ENCODE measurements at places on chromosomes 6 and 20.

DNA sequence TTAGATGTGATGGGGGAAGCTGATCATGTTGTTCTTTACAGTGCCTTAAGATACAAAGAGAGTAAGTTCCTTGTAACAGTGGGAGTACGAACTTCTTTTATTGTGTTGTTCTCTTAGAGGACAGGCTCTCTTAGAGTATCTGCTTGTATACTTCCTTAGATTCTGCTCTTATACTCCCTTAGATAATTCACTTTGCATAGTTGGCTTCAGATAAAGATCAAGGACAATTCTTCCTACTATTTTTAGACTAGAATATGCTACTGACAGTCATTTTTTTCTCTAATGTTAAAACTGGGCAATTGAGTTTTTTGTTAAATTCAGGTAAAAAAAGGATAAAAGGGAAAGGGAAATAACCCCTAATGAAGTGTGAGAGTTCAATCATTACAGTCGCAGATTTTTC lies 138.7 kb downstream of the MYB start:
- DNase-seq = no peak

GRCh38 chr6:149250951-149251350 lies 66.6 kb upstream of the TAB2 start:
- DNase-seq = no peak

DNA sequence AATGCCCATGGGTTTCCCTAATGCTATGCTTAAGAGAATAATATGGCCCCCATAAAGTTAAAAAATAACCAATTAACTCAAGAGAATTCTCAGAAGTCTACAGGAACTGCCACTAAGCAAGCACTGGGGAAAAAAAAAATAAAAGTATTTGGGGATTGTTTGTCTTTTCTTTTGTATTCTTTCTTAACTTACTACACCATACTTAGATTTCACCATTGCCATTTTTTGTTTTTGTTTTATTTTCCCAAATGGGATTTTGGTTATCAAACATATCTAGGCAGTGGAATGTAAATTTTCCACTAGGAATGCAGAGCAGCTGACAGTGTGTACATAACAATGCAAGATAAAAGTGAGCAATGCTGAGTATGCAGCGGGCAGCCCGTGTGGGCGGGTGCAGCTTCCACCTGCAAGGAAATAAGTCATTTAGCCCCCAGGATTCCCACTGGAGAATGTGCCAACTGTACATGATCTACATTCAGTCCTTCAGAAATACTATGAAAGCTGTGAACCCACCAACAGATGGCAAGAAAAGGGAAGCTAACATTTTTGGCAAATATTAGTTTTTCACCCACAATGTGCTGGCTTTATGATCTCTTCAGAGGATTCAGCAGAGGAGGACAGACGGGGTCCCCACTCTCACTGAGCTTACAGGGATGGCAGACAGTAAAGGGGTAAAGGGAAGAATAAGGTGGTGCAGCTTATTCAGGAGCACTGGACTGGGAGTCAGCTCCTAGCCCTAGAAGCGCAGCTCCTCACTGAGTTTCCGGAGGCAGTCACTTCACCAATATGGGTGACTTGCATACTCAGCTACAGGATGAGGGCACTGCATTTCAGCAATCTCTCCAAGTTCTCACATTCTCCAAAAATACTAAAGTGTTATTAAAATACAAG lies 44.4 kb downstream of the DCDC2 start:
- DNase-seq = no peak

GRCh38 chr6:119610265-119610664 lies 260.7 kb upstream of the MAN1A1 start:
- no peak for DNase-seq

- peak; percentile 30 for DNase-seq
Observed at GRCh38 chr20:32672982-32673851, 524 bp downstream of the C20orf203 start.

DNA sequence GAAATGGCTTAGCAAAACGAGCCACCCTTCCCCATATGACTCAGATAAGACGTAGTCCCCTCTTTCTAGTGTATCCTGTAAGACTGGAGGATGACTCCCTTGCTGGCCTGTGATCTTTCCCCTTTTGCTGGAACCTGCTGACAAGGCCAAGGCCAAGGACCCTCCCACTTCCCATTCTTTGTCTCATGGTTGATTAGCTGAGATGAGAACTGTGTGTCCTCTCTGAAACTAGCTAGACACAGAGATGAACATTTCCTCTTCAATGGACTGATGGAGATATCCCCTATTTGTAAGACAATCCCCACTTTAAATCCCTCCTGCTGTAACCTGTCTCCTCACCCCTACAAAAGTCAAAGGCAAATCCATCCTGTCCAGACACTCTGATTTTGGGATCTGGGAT lies 33.4 kb upstream of the SCRT2 start:
- DNase-seq = no peak

DNA sequence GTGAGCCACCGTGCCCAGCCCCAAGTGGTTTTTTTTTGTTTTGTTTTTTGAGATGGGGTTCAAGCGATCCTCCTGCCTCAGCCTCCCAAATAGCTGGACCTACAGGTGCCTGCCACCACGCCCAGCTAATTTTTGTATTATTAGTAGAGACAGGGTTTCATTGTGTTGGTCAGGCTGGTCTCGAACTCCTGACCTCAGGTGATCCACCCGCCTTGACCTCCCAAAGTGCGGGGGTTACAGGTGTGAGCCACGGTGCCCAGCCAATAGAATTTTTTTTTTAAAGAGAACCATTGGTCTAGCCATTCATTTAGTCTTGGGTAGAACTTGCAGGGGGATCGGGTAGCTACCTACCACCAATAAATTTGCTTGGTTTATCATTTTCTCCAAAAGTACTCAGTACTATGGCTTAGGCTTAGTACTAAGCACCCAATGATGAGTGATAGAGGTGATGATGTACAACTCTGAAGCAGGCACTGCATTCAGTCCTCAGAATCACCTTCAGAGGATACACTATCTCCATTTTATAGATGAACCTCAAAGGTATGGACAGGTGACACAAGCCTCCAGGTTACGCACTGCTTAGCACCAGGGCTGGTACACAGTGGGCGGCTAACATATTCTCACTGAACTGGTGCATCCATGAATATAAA lies 12.9 kb upstream of the C20orf203 start:
- no peak for DNase-seq

- no peak for DNase-seq
Observed at GRCh38 chr6:15408758-15409157, 162.9 kb downstream of the JARID2 start.

DNA sequence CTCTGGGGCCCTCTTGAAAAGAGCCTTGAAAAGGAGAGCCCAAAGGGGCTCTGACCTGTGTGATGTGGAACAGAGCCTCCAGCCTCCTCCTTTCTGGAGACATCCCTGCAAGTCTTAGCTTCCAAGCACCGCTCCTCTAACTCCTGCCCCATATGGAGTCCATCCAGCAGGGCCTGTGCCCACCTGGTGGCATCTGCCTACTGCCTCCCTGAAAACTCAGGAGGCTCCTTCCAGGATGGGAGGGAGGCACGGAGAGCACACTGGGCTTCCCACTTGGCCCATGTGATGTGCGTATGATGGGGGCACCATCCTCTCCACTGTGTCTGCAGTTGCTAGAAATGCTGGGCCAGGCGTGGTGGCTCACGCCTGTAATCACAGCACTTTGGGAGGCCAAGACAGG lies 98.1 kb downstream of the SYNDIG1 start:
- no peak for DNase-seq

DNA sequence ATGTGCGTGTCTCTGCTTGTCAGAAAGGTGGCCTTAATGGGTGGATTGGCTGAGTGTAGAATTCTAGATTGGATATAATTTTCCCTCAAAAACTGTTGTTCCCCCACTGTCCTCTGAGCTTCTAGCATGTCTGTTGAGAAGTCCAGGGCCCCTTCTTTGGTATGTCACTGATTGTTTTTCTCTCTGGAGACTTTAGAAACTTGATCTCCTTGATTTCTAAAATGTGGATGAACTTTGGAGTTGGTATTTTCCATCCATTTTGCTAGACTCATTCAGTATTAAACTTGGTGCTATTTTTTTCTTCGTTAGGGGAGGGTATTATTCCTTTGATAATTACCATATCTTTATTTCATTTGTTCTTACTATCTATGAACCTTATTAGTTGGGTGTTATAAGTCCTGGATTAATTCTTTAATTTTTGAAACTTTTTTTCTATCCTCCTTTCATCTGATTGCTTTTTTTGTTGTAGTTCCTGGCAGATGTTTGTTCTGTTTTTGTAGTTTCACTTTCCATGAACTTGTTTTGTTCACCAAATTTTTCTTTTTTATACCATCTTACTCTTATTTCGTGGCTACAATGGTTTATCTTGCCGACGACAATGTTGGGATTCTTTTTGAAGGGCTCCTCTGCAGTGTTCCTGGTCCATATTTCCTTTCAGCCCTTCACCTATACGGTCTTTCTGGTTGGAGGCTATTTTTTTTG lies 68.4 kb downstream of the ARID1B start:
- no peak for DNase-seq

GRCh38 chr6:122730775-122731386 lies 48.6 kb upstream of the FABP7 start:
- DNase-seq = no peak

DNA sequence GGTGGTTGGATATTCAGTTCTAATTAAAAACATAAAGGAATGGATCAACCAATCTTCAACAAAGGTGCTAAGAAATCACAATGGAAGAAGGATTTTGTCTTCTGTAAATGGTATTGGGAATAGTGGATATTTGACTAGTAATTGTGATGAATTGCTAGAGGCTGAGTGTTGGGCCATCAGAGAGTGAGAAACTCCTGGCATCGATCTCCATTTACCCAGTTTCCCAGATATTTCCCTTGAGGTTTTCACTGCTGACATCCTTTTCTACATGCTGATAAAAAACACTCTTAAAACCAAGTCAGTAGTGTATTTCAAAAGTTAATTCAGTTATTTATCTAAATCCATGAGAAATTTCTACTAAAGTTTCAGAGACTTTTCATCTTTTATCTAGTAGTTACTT lies 40.4 kb upstream of the COL10A1 start:
- DNase-seq = no peak

GRCh38 chr20:2293971-2294370 lies 1.8 kb upstream of the TGM3 start:
- DNase-seq = no peak

DNA sequence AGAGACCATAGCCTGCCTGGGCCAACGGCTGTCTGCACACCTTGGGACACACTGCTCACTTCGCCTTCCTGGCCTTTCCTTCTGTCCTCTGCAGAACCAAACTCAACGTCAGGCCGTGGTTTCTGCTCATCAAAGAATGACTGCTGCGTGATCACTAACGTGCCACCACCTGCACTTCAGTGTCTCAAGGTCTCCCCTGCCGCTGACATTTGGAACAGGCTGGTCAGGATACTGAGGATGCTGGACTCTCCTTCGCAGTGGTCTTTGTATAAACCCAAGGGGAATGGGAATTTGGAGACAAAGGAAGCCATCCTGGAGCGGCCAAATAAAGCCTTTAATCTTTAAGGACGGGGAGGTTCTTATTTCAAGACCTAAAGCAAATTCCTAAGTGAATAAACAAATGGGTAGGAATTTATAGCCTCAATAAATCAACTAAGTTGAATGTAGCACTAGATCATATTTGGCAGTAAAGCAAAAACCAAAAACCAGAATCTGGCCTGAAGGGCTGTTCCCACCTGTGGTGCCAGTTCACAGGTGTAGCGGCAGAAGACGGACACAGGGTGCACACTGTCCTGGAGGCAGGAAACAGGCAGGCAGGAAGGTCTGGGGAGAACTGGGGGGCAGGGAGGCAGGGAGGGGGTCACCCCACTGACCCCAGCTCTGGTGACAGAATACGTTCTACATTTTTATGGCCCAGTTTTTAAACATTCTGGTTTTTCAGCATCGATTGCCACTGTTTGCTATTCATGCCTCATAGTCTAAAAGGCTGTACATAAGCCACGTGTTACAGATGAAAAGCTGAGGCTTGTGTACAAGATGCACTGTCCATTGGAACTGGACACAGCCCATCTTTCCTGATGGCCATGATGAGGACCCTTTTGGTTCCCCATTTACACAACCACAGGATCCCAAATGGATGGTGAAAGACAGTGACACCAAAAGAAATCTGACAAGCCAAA lies 36.6 kb downstream of the ABHD12 start:
- no peak for DNase-seq

GRCh38 chr6:107547451-107547840 lies 57.5 kb downstream of the SOBP start:
- no peak for DNase-seq

- no peak for DNase-seq
Observed at GRCh38 chr20:37414224-37415035, 68.5 kb downstream of the SRC start.

DNA sequence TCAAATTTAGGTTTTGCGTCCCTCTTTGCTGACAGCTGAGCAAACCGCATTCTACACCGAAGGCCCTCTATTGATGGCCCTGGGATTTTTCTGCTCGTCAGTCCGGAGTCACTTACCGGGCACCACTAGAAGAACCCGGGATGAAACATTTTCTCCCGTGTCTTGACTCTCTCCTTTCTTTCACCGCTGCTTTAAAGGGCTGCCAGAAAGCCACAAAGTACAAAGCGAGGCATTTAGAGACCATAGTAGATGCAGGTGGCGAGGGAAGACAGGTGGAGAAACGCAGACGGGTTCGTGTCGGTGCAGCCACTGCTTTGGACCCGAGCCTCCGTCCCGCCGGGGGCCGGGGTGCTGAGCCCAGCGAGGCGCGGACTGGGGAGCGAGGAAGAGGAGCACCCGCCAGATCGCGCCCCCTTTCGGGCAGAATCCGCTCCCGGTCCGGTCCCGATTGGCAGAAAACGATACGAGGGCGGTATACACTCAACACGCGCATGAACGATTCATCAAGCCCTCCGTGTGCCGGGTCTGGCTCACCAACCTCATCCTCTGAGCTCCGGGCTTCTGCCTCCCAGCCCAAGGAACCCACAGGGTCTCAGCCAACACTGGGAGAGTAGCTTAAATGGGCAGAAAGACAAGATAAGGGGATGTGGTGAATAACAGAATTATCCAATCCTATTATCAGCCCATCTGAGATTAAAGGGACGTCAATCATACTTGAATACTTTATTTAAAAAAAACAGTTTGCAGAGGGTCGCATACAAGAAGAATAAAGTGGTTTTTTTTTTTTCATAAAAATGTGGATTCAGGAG lies 84.9 kb downstream of the TRIM27 start:
- peak; percentile 70 for DNase-seq

GRCh38 chr6:35895560-35895959 lies 25.3 kb downstream of the SRPK1 start:
- DNase-seq = no peak

- no peak for DNase-seq
Observed at GRCh38 chr6:170167657-170168159, 123.2 kb downstream of the DLL1 start.

GRCh38 chr6:56279331-56280080 lies 32.1 kb upstream of the COL21A1 start:
- DNase-seq = no peak

DNA sequence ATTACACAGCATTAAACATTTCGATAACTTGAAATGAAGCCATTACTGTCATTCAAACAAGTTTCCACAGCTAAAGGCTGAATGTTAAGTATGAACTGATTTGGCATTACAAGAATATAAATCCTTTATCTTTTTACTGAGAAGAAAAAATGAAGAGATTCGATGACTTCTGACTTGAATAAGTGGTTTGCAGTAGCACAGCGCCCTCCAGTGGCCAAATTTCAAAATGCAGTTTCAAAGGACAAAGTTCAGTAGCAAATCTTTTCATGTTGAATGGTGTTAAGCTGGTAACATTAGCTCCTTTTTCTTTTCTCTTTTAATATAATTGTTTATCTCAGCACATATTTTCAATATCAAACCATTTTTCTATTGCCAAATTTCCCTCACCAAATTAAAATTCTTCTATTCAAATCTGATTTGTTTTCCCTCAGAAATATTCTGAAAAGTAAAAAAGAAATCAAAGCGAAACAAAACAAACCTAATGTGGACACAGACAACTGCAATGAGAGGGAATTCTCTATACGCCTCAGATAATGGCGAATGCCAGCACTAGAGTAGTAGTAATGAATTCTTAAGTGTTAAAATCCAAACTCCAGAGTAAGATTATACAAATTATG lies 145.7 kb downstream of the BTBD9 start:
- peak; percentile 83 for DNase-seq

All from activated gamma-delta T cell treated with Interleukin-2 at 50 U/mL for 16 hours (primary cell).